Left renal cortex interstitium (tissue), 4 donors: ENCODE measurements at places on chromosomes 3 and 15.

- no peak for DNase-seq
Measured at GRCh38 chr3:117563063-117563462, 853.5 kb downstream of the TUSC7 start.

DNA sequence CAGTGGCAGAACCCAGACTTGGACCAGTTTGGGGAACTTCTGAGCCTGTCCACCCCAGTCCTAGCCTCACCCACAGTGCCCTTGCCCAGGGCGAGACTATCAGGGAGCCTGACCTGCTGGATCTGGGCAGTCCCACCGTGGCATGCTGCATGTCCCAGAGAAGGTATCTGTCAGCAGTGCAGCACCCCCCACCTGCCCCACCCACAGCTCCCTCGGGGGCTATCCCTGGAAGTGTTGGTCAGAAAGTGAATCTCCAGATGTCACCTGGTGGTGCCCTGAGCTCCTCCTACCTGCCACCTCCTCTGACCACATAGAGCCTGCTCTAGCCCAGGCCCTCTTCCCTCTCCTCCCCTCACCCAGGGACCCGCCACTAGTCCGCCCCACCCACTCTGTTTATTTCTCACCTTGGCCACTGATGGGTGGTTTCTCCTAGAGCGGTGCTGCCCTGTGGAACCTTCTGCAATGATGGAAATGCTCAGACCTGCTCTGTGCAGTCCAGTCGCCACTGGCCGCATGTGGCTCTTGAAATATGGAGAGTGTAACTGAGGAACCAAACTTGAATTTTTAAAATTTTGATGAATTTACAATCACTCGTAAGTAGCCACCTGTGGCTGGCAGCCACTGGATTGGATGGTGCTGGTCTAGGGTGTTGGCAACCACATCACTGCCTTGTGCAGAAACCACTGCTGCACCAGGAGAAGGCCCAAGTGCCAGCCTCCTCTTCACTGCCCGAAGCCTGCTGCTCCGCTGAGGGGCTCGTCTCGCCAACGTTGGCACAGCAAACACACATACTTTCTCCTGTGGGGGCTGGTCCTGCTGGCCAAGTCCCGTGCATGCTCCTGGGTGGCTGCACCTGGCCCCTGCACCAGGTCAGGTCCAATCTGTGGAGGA is 13.1 kb downstream of the HDAC11 start:
- DNase-seq: no peak

GRCh38 chr3:74469151-74469550 is 145.3 kb downstream of the CNTN3 start:
- DNase-seq: no peak

- DNase-seq: no peak
Measured at GRCh38 chr3:183310936-183311335, 57.9 kb downstream of the B3GNT5 start.

GRCh38 chr3:177283983-177284382 is 86.7 kb upstream of the TBL1XR1 start:
- DNase-seq: no peak

DNA sequence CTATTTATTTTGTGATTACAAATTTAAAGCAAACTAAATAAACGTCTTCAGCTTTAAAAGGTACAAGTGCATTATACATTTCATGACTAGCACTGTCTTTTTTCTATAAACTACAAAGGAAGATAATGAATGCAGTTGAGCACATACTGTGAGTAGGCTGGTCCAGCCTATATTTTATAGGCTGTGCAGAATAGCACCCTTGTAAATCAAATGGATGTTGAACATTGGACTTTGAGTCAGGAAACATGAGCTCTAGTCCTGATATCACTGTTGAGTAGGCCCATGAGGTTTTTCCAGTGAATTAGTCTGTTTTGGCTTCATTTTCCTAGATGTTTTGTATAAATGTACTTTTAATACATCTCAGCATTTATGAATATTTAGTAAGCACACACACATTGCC is 447.3 kb upstream of the KCNMB2 start:
- no peak for DNase-seq

DNA sequence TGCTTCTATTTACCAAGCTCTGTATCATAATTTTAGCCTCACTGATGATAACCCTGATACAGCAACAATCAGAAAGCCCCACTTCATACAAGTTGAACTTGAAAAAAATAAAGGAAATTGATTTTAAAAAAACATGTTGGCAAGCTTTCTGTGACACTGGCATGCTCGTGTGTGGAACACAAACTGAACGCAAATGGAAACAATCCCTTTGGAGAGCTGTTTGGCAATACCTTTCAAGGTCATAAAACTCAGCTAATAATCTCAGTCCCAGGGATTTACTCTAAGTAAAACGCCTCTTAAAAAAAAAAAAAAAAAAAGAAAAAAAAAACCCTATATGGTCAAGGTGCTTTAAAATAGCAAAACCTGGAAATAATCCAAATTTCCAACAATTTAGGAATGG is 166.7 kb upstream of the BCL6 start:
- DNase-seq: no peak

DNA sequence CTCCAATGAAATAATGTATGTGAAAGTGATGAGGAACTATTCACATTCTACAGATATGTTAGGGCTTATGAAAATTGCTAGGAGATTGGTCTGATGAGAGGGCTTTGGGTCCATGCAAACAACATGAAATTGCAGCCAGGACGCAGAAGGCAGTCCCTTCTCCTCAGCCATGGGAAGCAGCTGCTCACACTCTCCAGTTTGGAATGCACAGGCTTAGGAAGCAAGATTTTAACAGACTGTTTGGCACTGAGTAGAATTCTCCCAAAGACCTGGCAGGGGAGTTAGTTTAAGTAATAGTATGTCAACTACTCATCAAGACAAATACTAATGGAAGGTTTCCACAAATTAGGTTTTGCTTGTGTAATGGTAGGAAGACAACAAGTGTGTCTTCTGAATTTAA is 500.7 kb upstream of the ARRDC4 start:
- no peak for DNase-seq

DNA sequence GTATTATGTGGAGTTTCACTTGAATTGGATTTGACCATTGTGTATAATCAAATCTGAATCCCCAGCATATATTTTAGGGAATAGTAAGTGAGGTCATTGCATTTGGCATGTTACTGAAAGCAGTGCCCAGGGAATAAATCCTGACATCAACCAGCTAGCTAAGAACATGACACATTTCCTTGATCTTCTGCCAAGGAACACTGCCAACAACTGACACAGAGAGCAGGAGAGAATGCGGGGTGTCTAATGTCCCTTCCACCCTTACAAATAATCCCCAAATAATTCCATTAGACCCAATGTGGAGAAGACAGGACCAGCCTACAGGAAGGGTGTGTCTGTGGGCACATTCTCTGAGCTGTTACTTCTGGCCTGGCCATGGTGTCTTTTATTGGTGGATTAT is 30.6 kb upstream of the UBE3A start:
- DNase-seq: no peak

DNA sequence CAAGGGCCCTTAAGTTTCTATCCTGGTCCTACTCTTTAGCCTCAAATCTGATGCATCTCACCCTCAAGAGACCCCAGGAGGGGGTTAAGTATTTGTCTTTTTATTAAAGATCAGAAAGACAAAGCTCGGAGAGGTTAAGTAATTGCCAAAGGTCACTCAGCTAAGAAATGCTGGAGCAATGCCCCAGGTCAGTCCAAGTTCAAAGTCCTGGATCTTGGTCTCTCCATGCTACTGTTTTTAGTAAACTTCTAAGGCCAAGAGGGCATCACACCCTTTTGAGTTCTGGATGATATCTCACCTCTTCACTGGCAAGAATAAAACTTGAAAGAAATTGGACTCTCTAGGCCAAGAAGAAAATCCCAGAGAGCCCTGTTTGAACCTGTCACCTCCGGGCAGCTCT is 488.6 kb downstream of the MAGI1 start:
- no peak for DNase-seq

GRCh38 chr3:98817547-98818041 is 54.5 kb downstream of the ST3GAL6 start:
- DNase-seq: no peak

DNA sequence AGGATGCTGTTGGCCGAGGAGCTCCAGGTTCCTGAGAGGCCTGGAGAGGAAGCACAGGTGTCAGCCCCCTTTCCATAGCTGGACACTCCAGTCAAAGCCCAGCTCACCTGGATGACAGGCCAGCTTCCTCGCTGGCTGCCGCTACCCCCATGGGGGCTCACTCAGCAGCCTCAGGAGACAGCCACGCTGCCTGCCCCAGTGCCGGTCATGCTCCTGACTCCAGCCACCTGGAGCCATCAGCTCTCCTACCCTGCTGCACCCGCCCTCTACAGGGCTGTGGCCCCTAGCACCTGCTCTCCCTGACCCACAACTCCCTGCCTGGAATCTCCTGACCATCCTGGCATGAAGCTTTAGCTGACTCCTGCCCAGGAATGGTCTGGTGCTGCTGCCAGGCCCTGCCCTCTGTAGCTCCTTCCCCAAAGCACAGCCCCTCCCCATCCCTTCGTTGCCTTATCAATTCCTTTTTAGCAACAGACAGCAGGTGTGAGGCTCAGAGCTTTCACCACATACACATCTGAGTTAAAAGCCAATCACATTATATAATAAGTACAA is 94.2 kb downstream of the NUP210 start:
- no peak for DNase-seq
